ENCODE measurements at places on chromosomes 2 and 18. TPM values are rescaled to one million over a fixed set of nuclear protein-coding genes. Genes with fewer than 3 reads are reported as not detected.

Gene EPAS1
- total RNA-seq: 174 TPM

Gene ZSCAN30
- total RNA-seq: 20.5 TPM

Gene ICOS
- total RNA-seq: not detected

Gene RUFY4
- not detected for total RNA-seq

Gene ATOH8
- total RNA-seq: not detected

Gene PLGLB1
- 0.85 TPM for total RNA-seq

Gene KIAA2012
- not detected for total RNA-seq

Gene MAP2
- total RNA-seq: 31.5 TPM

Gene ASXL3
- total RNA-seq: 0.50 TPM

Gene SCN2A
- total RNA-seq: 2.8 TPM
